ENCODE measurements at places on chromosomes 7 and 10.

- DNase-seq = no peak
Observed at GRCh38 chr10:35487336-35488034, 117.7 kb upstream of the GJD4 start.

DNA sequence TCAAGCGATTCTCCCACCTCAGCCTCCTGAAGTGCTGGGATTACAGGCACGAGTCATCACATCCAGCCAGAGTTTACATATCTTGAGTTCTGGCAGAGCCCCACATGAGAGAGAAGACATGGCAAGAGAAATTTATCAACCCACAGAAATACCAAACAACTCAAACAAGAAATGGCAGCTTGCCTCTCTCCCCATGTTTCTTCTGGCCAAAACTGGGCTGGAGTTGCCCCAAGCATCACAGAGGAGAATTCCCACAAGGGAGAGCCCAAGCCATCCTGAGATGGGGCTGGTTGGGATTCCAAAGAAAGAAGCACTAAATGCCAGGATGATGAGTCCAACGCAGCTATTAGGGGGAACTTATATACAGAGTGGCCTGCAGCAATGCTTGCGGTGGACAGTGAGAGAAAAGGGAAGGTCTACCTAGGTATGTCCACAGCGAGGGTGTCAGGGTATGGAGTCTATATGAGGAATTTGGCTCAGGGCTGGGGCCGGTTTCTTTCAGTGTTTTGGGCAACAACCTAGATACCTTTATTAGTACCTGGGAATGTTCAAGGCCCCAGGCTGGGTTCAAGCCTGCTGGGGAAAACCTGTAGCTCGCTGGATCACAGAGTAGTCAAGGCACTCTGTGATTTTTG is 14.5 kb upstream of the PAX4 start:
- DNase-seq = no peak

DNA sequence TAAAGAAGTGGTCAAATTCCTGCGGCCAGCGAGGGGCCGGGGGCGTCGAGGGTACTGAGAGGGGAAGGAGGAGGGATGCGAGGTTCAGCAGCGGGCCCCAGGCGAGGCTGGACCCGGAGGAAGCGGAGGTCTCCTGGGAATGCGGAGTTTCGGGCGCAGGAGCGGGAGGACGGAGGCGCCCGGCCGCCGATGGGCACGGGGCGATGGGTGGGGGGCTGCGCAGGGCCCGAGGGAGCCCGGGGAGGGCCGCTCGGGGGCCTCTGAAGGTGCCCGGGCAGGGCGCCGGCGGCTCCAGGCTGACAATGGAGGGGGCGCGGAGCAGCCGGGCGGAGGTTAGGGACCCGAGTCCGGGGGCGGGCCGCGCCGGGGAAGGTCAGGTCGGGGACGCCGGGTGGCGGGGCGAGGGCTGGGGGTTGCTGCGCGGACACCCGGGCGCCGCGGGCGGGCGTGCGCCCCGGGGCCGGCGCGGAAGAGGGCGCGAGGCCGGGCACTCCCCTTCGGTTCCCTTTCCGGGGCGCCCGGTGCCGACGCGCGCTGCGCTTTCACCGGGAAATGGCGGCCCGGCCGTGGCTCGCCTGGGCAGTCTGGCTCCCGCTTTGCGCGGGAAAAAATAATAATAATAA is 683 bp downstream of the MACROH2A2 start:
- DNase-seq = no peak

- DNase-seq = no peak
Observed at GRCh38 chr7:1260244-1260635, 27.6 kb downstream of the UNCX start.

- no peak for DNase-seq
Observed at GRCh38 chr7:114856625-114857024, 65.3 kb upstream of the MDFIC start.

GRCh38 chr10:49465736-49466135 is 69.8 kb upstream of the DRGX start:
- DNase-seq = no peak

DNA sequence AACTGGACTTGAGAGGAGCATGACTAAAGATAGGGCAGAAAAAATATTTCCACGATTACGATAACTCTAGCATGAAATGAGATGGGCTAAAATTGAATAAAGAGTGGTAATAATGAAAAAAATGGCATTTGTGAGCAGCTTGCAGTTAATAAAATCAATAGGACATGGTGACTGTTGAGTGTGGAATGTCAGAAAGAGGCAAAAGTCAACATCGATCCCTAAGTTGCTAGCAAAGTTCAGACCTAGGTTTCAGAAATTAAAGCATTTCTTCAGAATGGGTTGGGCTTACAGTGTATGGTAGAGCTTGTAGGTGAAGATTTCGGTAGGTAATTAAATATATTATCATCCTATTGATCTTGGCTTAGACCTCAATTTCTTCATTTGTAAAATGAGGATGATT is 656.7 kb upstream of the NRG3 start:
- no peak for DNase-seq

GRCh38 chr10:93431361-93431760 is 50.8 kb downstream of the MYOF start:
- DNase-seq = no peak

DNA sequence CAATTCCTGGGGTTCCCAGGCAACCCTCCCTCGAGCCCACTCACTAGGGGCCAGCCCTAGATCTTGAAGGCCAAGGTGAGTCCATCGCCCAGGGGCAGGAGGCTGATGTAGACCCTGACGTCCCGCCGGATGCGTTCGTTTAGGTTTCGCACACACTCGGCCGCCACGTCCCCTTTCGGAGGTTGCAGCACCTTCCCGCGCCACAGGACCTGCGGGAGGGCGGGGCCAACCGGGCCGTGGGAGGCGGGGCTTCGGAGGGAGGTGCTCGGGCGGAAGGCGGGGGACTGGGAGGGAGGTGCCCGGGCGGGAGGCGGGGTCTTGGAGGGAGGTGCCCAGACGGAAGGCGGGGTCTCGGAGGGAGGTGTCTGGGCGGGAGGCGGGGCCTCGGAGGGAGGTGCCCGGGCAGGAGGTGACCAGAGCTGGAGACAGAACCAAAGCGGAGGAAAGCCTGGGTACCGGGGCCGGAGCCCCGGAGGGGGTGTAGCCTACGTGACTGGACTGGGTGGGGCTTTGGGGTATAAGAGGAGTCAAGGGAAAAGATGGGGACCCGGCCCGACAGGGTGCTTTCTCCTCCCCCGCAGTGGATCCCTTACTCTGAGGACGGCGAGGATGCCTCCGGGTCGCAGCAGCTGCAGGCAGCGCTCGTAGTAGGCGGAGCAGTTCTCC is 1.6 kb downstream of the COMTD1 start:
- peak; percentile 89 for DNase-seq

DNA sequence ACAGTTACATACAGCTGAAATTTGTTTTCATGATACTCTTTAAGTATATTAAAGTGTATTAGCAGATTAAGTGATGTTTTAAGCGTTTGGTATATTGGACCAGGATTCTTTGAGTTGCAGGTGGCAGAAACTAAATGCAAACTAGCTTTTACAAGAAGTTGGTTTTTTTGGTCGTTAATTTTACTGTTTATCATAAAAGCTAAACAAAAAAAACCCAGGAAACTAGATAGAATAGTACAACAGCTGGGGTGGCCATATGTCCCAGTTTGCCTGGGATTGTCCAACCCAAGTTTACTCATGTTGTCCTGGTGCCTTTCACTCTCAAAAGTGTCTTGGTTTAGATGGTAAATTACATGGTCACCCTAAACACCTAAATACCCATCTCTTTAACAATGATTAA is 108.7 kb downstream of the PHTF2 start:
- DNase-seq = no peak

DNA sequence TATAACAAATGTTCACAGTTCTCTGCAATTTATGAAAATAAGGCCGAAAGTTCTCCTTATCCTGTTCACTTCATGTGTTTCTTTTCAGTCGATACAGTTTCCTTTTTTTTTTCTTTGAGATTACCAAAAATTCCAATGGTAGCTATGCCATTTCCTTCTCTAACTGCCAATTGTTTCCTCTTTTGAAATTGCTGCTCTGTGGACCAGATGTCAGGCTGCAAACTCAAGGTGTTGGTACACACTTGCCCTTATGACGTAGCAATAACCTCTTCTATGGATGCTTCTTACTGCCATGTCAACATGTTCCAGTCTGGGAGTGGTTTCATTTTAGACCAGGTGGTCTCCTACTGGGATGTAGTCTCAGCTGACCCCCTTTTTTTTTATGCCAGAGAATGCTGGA is 52.9 kb downstream of the CASD1 start:
- DNase-seq = no peak

GRCh38 chr7:14457568-14458453 is 444.7 kb downstream of the DGKB start:
- peak; percentile 89 for DNase-seq

DNA sequence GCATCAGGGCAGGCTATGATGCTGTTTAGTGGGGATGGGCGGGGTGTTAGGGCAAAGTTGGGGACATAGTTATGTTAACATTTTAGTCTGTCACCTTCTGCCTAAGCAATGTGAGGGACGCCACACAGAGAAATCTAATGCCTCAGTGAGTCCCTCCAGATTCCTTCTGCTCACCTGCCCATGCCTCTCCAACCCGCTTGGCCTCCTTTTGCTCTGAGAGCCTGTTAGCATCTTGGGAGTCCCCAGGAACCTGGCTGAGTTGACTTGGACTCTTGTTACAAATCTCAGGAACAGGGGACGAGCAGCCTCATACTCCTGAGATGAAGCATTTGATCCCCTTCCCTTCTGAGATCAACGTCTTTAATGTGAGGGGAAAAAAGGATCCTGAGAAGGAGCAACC is 336.8 kb downstream of the CCSER2 start:
- no peak for DNase-seq

- DNase-seq = no peak
Observed at GRCh38 chr10:58262766-58263165, 4.9 kb downstream of the IPMK start.

- no peak for DNase-seq
Observed at GRCh38 chr10:80207768-80208370, 2.5 kb upstream of the ANXA11 start.

GRCh38 chr7:19110776-19111175 is 6.7 kb downstream of the TWIST1 start:
- no peak for DNase-seq
